LoVo (cell line): ENCODE measurements at places on chromosomes 2 and 18.

DNA sequence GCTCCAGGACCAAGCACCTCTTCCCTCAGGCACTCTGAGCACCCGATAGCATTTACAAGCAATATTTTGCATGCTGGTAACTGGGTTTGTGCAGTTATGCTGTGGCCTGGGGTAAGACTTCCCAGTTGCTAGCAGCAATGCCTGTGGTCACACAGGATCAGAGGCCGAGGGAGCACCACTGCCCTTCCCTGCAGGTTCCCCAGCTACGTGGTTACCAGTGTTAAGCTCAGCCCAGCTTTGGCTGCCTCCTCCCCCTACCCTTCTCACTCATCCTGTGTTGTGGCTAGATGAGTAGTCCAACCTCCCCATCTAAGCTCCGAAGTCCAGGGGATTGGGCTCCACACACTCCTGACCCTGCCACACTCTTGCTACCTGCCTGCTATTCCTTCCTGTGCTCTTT is 141.1 kb downstream of the CELF4 start:
- no peak for DNase-seq

DNA sequence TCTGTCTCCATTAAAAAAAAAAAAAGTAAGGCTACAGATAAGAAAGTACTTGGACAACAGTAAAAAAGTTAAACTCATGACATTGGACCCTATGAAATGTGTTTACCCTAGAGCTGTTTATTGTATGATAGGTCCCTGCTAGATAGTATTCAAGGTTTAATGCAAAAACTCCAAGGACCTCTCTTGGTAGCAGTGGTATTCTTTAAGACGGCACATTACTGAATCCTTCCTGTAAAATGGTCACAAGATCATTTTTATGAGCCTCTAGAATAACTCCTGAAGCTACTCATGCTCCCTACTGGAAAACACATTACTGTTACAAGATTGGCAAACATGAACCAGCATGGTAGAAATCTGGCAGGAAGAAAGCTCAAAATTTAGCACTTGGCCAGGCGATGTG is 38.8 kb downstream of the GALM start:
- DNase-seq: no peak

DNA sequence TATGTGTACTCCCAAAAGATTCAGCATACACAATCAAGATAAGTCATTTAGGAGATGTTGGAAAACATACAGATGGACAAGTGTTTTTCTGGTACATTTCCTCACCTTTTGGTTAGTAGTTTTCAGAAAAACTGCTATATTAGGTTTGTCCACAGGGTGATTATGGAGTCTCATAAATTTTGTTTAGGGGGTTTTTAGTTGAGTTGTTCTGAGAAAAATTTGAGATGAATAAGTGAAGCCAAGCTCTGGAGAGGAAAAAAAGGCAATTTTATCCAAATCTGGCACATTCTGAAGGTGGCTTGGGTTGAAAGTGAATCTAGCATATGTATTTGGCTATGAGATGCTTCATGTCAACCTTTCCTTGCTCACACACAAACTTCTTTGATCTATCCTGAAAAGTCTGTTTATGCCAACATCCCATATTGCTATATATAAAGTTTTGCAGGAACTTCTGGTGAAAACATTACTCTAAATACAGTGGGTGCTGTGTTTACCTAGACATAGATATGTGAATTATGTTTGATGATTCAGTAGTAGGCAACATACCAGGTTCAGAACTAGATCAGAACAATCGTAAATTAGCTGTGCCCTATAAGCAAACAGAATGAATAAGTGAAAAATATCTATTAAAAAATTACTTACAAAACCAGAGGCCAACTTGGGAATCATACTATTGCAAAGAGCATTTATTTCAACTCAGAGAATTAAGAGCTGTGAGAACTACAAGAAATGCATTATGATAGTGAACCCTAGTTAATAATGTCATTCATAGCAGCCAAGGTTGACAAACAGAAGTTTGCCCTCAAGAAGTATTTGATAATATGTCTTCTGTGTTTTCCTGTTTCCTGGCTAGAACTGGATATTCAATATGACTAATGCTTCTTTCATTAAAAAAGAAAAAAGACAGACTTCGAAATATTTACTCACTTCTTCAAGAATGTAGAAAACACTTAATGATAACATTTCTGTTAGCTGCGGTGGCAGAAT is 552.0 kb downstream of the IRS1 start:
- no peak for DNase-seq

GRCh38 chr18:32301976-32302743 is 112.3 kb downstream of the MEP1B start:
- DNase-seq: peak; percentile 48

DNA sequence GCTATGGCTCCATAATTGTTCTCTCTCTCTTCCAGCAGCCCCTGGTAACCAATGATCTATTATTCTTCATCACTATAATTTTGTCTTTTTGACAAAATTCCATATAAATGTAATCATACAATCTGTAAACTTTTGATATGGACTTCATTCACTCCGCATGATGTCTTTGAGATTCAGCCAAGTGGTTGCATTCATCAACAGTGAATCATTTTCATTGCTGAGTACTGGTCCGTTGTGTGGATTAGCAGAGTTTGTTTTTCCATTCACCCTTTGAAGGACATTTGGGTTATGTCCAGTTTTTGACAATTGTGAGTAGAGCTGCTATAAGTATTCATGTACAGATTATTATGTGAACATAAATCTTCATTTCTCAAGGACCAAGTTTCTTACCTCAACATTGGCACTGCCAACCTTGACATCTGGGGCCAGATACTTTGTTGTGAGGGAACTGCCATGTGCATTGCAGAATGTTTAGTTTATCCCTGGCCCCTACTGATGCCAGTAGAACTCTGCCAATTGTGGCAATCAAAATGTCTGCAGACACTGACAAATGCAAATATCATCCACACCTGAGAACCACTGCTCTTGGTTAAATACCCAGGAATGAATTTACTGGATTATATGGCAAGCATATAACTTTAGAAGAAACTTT is 48.4 kb upstream of the BCL2L11 start:
- DNase-seq: peak; percentile 18

- DNase-seq: no peak
Observed at GRCh38 chr2:176534798-176535466, 265.7 kb downstream of the MTX2 start.

DNA sequence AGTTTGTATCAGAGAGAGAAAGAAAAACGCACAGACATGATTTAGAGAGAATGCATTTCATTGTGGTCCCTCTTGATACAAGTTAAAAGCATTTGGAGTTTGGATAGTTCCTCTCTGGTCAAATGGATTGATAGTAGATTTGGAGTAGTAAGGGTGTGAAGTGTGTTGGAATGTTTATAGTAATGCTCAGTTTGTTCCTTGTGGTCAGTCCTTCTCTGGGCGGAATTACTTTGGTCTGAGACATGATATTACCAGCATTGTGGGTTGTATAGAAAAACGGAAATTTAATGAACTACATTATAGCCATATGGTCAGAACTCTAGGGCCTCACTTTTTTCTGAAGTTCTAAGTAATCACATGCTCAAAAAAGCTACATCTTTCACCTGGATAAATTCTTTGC is 178.9 kb downstream of the AGAP1 start:
- DNase-seq: no peak

DNA sequence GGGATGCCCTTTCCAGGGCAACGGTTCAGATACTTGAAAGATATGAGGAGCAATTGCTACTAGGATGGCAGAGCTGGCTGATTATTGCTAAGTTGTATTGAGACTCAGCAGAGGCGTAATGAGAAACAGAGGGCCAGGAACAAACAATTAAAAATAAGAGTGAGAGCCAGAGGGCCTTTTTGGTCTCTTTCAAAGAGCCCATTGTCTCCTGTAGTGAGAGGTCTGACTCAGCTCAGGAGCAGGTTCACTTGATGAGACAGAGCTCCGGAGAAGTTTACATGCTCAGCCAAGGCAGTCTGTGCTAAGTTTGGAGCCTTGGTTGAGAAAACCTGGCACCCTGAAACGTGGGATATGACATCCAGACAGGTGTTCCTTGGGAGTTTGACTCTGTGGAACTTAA is 303.9 kb upstream of the DLGAP1 start:
- no peak for DNase-seq

DNA sequence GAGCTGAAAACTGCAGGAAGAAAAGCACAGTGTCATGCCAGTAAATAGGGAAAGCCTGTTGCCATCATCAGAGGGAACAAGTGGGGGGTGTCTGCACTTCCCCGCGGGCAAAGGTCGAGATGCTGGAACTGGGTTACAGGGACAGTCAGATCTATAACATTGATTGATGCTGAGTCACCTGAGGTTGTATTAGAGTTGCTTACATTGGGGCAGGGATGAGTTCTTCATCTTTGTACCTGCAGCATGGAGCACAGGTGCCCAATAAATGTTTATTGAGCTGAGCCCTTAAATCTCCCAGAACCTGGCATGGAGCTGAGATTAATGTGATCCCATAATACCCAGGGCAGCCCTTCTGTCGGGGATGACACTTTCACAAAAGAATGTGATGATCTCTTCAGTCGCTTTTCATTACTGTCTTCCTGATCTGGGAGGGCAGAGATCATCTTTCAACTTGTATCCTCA is 5.9 kb upstream of the RNF152 start:
- peak; percentile 38 for DNase-seq

DNA sequence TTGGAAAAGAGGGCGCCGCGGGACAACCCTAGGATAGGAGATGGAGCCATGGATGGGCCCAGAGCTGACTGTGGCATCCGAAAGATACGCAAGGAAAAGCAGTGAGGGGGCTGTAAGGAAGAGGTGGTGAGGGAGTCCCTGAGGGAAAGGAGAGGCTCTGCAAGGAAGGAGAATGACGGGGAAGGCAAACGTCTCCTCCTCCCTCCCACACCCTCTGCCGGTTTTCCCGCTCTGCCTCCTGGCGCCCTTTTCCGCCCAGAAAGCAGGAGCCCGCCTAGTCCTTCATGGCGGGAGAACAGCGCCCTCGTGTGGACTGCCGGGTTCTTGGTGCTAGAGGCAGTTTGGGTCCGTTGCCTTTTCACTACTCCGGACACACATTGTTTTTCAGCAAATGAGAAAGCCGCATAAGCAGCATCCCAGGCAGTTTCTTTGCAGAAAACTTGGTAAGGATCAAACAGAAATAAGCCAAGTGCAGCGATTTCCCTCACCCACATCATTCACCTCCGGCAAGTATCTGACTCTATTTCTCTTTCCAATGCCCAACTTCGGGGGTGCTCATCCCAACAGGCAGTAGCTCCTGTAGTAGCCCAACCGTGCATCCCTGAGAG is 200.4 kb downstream of the INO80D start:
- DNase-seq: peak; percentile 79

- no peak for DNase-seq
Observed at GRCh38 chr2:26572591-26572990, 68.6 kb downstream of the CIB4 start.

DNA sequence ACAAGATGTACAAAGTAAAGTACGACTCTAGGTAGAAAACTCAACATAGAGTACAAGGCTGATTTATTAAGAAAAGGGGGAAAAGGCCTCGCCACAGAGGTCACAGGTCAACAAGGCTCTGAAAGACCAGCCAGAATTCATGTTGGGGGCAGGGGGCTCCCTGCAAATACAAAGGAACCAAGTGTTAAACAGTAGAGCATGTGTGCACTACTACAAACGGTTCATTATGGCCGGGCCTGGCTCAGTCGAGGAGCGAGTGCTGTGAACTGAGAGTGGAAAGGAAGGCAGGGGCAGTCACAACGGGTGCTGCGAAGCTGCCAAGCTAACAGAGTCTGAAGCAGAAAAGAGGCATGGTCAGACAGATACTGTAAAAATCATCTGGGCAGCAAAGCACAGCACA is 77.1 kb downstream of the MBOAT2 start:
- no peak for DNase-seq

- no peak for DNase-seq
Observed at GRCh38 chr18:2777241-2777640, 69.6 kb upstream of the EMILIN2 start.
